Stimulated activated CD8-positive, alpha-beta memory T cell treated with anti-CD3 and anti-CD28 coated beads, Interleukin-7, amount 100 ng/mL, for 1 hour (primary cell): ENCODE measurements at places on chromosomes 2 and 18.

- DNase-seq, result no peak
These were observed 28.8 kb downstream of the BCL2 start for GRCh38 chr18:63290821-63291200.

DNA sequence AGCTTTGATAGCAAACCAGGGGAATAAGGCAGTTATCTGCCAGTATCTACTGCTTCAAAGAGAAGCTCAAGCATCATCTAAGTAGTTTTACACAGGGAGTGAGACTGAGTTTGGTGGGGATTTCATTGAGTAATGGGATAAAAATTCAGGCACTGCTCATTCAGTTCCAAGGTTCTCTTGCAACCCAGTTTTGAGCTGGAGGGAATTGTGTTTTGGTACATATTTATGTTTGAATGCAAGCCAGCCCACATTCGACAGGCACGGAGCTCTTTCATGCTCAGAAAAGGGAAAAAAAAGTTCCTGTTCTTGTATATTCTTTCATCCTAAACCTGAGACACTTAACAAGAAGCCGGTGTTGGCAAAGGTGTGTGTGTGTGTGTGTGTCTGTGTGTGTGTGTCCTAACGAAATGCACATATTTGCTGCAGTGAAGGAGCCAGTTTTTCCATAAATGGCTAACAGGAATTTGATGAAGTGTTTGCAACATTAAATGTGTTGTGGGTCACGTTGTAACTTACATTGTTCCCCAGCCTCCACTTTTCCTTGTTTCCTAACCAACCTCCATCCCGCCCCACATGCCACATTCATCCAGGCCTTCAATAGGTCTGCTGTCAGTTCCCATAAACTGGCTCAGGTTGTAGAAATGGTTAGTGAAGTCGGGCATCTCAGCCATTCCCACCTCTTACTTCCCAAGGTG is 311.1 kb downstream of the TXNL1 start:
- DNase-seq, result no peak

DNA sequence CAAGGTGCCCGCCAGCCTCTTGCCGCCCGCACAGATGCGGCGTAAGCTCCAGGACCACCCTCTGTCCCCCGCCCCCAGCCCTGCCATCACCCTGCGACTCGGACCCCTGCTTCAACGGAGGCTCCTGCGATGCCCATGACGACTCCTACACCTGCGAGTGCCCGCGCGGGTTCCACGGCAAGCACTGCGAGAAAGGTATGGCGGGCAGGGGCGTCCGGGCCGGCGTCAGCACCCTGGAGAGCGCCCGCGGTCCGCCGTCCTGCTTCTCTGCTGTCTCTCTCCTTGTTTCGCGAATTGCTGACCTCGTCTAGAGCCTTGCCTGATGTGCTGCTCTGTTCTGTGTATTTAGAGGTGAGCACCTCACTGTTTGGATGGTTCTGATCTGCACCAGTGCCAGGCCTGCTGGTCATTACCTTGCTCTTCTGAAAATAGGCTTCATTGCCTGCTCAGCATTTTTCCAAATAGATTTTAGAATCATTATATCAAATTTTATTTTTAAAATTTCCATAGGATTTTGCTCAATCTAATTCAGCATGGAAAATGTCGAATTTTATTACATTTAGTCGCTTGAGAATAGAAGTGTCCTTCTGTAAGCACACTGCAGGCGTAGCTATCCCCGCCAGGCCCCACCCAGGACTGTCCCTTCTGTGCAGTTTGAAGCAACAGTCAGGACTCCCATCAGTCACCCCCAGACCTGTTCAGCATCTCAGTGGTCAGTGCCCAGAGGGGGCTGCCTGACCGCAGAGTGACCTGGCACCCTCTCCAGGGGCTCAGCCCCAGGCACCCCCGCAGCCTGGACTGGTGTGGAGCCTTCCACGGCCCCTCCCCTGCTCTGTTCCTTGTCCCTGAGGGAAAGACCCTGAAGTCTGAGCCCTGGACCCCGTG is 51.6 kb downstream of the SNED1 start:
- no peak for DNase-seq

DNA sequence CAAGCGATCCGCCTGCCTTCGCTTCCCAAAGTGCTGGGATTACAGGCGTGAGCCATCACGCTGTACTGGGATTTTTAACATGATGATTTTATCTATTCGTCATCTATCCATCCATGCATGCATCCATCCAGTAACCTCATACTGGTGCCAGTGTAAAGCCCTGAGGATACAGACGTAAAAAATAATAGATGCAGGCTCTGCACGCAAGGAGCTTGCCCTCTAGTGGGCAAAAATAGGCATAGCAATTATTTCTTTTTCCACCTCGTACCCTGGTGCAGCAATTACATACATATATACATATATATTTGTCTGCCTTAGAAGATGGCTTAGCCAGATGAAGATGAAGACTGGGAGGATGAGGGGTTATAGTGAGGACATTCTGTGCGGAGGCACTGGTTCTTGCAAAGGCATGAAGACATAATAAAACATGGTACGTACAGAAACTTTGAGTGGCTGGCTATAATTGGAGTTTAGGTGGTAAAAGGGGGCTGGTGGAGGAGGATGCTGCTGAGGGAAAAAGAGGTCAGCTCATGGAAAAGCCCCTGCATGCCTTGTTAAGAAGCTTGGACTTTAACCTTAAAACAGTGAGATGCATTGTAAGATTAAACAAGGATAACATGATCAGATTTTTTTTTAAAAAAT is 19.6 kb upstream of the RPIA start:
- no peak for DNase-seq

DNA sequence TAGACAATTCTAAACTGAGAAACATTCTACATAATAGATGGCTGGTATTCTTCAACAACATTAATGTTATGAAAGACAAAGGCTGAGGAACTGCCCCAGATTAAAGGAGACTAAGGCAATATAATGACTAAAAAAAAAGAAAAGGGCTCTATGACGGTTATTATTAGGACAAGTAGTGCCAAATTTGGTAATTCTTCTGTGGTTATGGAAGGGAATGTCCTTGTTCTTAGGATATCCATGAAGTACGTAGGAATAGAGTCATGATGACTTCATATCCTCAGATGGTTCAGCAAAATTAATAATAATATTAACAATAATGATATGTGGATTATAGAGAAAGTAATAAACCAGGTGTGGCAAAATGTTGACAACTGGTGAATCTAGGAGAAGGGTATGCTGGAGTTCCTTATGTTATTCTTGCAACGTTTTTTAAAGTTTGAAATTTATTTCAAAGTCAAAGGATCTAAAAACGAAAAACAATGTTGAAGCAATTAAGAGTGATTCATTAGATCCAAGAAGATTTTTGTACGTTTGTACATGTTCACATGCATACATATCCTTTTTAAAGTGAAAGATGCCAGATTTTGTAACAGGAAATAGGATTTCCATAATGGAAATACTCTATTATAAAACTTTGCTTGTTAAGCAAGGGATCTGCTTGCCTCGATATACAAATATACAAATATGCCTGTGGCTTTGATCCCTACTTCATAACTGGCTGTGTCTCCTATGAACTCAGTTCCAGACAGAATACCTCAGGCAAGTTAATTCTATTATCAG is 27.7 kb upstream of the STRN start:
- DNase-seq, result no peak

GRCh38 chr2:116585669-116586327 is 1228.7 kb upstream of the DDX18 start:
- no peak for DNase-seq

GRCh38 chr18:48951448-48952286 is 902 bp upstream of the SMAD7 start:
- peak; percentile 53 for DNase-seq

DNA sequence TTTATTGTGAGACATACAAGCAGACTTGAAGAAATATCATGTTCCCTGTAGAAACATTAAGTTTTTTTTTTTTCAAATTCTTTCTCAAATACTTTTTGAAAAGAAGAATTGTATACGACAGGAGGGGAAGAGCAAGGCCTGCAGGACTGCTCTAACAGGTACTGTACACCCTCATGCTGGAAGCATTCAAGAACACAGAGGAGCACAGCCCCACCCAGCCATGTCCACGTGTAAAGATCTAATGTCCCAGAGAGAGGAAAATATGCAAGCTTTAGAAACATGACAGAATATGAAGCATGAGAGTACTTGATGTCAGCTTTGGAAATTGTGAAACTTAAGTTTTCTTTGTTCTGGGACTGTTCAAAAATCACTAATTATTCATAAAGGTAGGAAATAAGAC is 191.6 kb downstream of the TTC32 start:
- DNase-seq, result no peak

DNA sequence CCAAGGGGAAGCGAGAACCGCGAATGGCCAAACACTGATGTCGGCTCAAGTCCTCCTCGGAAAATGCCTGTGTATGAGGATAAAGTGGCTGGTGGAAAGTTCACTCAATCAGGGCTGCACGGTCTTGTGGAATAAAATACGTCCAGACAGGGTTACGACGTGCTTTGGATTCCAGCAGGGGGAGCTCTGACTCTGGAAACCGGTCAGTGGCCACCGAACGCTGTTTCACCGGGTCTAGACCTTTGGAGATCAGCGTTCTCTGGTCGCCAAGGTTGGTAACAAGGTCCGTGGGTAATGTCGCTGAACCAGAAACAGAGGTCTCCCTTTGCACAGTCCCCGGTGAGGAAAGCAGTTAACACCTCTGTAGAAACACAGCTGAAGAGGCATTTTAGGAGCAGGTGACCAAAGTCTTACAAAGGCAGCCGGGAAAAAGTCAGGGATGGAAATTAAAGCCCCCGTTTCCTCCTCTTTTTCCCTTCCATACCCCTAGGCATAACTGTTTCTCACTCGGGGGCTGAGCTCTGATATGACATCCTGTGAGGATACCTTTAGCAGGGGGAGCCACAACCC is 47.8 kb downstream of the CDCA7 start:
- peak; percentile 57 for DNase-seq

DNA sequence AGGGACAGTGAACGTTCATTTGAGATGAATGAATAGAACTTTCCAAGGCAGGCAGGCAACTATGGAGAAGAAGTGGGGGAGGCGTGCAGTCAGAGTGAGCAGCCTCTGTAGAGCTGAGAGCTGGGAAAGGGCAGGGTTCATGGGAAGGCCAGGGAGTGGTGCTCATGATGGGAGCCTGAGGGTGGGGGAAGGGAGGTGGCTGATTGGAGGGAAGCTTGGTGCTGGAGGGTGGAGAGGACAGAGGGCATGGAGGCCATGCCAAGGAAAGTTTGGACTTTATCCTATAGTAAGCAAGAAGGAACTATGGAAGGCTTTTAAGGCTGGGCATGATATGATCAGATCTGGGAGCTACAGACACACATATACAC is 47.6 kb upstream of the LGALSL start:
- no peak for DNase-seq

DNA sequence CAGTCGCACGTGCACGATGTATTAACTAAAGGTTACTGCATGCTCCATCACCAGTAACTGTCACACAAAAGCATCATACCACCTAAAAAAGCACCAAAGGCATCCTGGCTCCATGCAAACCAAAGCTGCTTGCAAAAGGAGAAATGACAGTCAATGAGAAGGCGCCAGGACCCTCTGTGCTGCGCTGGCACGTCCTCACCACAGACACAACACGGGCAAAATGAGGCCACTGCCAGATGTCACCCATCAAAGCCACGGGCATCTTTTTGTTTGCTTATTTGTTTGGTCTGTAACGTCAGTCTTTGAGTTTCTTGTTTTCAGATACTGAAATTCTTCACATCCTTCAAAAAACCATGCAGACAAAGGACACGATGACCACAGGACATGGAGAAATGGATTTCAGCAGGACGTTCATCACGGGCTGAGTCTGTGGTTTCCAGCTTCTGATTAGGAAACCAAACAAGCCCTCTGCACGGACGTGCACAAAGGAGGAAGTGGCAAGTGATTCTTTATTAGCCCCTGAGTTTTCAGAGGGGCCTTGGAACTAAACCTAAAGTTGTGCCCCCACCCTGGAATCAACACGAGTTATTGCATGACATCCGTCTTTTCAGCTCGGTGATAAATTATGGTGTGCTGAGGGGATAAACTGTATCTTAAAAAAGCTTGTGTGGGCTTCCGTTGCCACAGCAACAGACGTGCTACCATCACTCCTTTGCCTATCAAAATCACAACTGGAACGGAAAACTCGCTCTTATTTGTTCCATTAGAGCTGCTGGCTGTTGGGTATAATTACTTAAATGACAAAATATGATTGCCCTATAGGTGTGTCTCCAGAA is 181.8 kb downstream of the EIPR1 start:
- DNase-seq, result no peak

GRCh38 chr2:148507970-148508369 is 136.6 kb upstream of the EPC2 start:
- no peak for DNase-seq

DNA sequence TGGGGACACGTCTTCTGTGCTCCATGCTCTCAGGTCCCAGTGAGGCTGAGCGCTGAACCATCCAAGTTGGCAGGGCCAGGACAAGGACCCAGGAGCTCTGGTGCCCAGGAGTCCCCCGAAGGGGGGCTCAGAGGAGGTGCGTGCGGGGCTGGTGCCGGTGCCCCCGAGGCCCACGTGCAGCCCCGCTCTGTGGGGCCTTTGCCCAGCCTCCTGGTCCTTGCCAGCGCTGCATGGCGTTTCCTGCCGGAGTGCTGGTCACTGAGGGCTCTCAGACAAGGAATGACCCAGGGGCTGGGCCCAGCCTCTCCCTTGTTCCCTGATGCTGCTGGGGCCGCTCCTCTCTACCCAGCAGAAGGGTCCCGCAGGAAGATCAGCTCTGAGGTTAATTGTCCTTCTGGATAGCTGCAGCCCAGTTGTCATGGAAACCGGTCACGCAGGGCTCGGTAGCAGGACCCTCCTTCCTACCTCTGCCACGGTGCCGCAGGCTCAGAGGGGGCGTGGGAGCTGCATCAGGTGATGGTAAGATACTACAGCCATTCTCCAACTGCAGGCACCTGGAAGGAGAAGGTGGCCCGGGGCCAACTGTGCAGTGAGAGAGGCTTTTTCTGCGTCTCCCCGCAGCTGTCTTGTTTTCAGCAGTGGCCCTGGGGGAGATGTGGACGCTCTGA is 64.5 kb downstream of the RRM2 start:
- DNase-seq, result no peak

- DNase-seq, result no peak
These were observed 67.7 kb upstream of the DNMT3A start for GRCh38 chr2:25409468-25409867.

GRCh38 chr2:159609811-159610549 is 6.4 kb downstream of the BAZ2B start:
- DNase-seq, result no peak

DNA sequence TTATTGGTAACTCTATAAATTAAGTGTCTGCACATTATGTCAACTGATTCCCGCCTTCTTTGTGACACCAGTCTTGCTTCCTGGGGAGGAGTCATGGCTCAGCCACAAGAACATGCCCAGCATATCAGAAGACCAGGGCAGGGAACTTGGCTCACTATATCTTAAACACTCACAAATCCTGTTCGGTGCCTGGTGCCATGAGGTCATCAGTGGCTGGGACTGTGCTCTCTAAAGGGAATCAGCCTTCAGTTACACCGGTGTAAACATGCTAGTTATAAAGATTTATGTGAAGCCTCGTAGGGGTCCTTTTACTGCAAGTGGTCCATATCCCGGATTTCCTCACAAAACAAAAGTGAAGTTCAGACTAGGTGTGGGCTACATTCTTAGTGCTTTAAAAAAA is 73.1 kb upstream of the ZNF521 start:
- DNase-seq, result no peak
